NCI-H2171 (cell line): ENCODE measurements at places on chromosomes 12 and 14.

DNA sequence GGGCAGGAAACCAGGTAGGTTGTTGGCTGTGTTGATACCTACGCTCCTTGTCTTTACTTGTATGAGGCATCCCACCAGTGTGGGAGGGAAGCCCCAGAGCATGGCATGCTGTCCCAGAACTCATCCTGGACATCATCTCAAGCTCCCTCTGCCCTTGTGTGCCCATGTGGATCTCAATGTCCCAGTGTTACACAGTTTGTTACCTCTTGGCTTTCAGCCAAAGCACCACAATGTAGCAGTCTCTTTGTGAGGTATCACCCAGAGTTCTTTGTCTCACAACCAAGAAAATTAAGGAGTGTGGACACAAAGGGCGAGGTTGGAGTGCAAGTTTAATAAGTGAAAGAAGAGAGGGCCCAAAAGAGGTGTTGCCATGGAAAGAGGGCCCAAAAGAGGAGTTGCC lies 43.1 kb upstream of the CDKN3 start:
- no peak for DNase-seq

GRCh38 chr12:47753021-47754001 lies 5.4 kb downstream of the RAPGEF3 start:
- DNase-seq = no peak

DNA sequence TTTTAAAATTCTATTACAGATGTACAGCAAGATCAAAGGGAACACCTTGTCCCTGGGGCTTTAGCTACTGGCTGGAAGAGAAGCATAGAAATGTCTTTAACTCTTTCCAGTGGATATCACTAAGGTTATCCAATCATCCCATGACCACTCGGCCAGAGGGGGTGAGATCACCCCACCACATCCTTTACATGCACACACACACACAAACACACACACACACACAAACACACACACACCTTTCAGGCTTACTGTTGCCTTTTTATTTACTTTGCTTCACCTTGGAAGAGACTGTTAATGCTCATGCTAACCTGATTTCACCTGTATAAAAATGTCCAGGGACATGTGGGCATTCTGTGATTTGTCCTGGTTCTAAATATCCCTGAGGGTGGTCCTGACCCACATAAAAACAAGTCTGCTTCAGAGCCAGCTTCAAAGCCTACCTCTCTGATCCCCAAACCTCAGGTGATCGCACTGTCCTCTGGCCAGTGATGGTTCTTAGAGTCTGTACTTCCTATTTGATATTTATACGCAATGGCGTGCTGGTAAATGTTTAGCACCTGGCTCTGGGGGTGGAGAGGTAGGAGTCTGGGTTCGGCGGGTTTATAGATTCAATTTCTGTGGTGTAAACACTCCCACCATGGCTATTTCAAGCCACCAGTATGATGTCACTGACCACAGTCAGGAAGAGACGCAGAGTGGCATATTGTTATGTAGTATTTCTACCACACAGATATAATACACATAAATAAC lies 166.1 kb upstream of the EEA1 start:
- DNase-seq = no peak

DNA sequence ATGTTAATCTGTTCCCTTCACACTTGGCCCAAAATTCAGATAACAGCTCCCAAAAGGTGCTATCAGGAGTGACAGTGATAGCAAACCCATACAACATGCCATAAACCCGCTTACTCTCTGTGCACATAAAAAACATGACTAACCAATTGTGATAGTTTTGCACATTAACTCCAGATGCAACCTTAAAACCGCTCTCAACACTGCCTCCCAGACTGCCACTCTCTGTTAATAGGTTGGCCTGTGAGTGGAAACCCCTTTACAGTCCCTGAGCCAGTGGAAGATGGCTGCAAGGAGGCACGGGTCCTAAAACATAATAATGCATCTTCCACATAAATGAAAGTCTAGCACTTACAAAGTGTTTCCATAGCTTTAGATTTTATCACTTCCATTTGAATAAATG lies 12.0 kb upstream of the TMTC1 start:
- no peak for DNase-seq

DNA sequence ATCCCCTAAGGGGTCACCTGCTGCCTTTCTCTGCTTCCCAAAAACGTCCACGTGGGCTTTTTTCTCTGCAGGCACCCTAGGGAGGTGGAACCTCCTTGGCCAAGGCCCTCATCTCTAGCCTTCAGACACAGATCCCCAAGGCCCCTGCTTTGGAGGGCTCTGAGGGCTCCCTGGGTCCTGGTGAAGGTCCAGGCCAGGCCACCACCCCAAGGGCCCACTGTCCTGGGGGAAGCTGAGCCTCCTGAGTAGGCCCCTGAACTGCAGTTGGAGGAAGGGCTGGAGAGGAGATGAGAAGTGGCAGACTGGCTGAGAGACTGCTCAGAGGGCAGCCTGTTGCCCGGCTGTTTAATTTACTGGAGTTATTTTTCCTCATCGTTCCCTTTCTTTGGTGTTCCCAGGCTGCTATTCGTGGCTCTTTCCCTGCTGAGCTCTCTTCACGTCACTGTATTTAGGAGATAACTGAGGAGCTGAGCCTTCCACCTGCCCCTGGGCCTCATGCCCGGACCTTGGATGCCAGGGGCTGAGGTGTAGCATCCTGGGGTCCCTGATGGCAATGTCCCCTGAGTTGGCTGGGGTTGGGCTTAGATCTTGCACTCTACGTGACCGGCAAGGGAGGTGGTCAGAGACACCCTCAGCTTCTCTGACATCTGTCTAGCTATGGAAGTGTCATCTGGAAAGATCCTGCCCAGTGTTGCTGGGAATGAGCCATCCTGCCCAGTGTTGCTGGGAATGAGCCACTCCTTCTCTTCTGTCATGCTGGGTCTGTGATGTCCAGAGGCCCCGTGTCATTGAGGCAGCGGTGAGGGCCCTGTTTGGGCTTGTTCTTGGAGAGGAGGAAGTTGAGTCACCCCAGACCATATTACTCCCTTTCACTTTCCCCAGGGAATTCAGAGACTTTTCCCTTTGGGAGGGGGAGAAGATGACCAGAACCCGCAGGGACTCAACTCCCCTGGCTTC lies 139.8 kb downstream of the TSPAN9 start:
- no peak for DNase-seq

GRCh38 chr12:41310367-41310766 lies 122.2 kb downstream of the PDZRN4 start:
- no peak for DNase-seq

GRCh38 chr14:77055306-77055705 lies 26.8 kb upstream of the IRF2BPL start:
- no peak for DNase-seq
